ENCODE measurements at places on chromosomes 5 and 9. TPM values are rescaled to one million over a fixed set of nuclear protein-coding genes. Genes with fewer than 3 reads are reported as not detected.

GRCh38 chr9:26684029-26684428 lies 208.6 kb downstream of the CAAP1 start:
- no peak for DNase-seq

STKLD1 gene
- polyA plus RNA-seq: 2.2 TPM

ACOT12 gene
- 0.22 TPM for polyA plus RNA-seq

- peak; percentile 40 for DNase-seq
Observed at GRCh38 chr5:176660860-176661641, 13.8 kb downstream of the TSPAN17 start.

ENHO gene
- polyA plus RNA-seq: 3.4 TPM

- no peak for DNase-seq
Observed at GRCh38 chr5:116045821-116046220, 13.5 kb downstream of the ARL14EPL start.

GRCh38 chr9:126836216-126836615 lies 24.2 kb upstream of the ZBTB34 start:
- DNase-seq: no peak

DNA sequence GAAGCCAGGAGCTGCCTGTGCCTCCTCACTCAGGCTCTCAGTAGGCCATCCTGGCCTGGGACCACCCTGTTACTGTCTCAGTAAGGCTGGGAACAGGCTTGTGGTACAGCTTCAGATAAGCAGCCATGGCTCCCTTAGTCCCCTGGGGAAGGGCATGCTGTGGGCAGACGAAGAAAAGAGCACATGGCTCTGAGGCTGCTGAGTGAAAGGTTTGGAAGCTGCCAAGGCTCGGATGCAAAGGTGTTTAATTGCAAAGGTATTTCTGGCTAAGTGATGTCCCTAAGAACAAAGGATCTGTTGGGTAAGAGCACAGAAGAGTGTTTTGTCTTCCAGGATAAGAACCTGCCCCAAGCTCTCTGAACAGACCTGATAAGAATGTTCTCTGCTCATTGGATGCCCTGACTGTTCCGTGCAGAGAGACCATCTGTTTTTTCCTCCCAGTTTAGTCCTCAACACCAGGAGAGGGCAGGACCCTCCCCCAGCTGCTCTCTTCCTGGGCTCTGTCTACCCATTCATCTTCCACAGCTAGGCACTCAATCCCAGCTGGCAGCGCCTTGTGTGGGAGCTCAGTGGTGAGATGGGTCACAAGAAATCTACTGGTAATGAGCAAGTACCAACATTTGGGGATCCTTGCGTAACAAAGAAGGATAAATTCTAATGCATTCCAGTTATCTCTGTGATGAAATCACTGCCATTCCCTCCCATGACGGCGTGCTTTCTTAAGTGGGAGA lies 17.7 kb downstream of the ANGPTL2 start:
- no peak for DNase-seq

DNA sequence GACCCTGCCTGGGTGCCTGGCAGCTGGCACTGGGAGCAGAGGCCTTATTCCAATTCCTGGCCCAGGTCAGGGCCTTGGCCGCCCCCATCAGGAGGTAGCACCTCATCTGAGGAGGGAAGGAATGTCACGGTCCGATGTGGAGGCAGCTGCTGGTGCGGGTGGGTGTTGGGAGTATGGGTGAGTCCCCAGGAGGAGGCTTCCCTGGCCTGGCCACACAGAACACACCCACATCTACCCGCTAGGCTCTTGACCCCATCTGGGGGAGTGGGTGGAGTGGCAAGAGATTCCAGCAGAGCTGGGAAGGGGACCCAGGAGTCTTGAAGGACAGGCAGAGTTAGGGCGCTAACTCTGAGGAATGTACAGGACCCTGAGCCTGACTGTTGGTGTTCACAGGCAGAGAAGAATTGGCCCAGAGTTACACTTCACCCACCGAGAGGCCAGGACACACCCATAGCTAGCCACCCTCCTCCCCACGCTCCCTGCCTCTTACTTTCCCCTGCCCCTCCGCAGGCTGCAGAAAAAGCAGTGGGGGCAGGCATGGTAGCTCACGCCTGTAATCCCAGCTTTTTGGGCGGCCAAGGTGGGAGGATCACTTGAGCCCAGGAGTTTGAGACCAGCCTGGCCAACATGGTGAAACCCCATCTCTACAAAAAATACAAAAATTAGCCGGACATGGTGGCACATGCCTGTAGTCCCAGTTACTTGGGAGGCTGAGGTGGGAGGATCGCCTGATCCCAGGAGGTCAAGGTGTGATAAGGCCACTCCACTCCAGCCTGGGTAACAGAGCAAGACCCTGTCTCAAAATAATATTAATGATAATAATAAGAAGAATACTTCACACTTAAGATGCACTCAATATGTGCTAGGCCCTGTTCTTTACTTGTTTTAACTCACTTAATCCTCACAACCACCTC lies 6.0 kb downstream of the OLFML2A start:
- no peak for DNase-seq

NEURL1B gene
- polyA plus RNA-seq: 34.7 TPM

SCGB3A2 gene
- polyA plus RNA-seq: not detected
